ENCODE measurements at places on chromosomes 11 and 22. TPM values are rescaled to one million over a fixed set of nuclear protein-coding genes. Genes with fewer than 3 reads are reported as not detected.

HTR3B gene
- 0.86 TPM for polyA plus RNA-seq

- peaks cover 6% of the 10 kb centered on the region for H3K36me3 ChIP-seq
- peaks cover 39% of the 10 kb centered on the region for H3K4me1 ChIP-seq
- DNase-seq = no peak
- H3K27me3 ChIP-seq = no peaks in the 10 kb centered on the region
These were observed 628 bp upstream of the GGA1 start for GRCh38 chr22:37607935-37608476.

DNA sequence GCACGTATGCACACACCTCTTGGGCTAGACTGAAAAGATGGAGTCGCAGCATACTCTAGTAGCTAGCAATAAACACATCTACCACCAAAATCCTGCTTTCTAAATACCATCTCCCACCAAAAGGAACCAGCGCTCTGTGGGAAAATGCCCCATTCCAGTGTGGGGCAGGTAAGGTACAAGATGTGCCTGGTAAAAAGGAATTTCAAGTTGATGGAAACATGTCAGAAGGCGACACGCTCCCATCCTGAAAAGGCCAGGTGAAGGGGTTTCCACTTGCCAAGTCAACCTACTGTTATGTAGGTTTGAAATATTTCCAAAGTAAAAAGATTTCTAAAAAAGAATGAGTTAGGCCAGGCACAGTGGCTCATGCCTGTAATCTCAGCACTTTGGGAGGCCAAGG, 8.8 kb downstream of the DGCR2 start:
- peaks cover 10% of the 10 kb centered on the region for H3K36me3 ChIP-seq
- DNase-seq = no peak
- H3K27me3 ChIP-seq = no peaks in the 10 kb centered on the region
- H3K4me1 ChIP-seq = peaks cover 32% of the 10 kb centered on the region
- H3K27ac ChIP-seq = no peak overlapping the region
- H3K4me3 ChIP-seq = no peak overlapping the region

DNA sequence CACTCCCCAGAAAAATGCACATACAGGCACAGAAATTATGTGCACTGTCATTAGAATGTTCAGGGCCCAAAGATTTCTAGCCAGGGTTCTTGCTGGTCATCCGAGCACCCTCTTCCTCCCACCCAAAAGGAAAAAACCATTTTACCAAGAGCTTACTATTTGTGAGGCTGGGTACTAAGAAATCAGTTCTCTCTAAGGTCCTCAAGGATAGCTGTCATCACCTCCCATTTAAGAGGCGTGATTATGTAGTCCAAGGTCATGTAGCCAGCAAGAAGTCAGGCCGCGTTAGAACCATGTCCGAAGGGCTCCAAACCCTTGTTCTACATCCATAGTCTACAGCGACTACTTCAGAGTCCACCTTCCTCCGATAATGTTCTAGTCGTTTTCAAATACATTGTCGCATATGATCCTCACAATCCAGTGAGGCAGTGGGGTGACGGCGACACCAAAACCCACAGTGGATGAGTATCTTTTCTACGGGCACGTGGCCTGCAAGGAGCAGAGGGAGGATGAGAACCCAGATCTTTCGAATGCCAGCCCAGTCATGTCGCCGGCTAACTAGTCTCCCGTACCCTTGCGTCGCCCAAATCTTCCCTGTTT, 634 bp downstream of the TIMM8B start:
- peak; percentile 5 for DNase-seq
- peaks cover 8% of the 10 kb centered on the region for H3K4me1 ChIP-seq
- peak overlapping the region; percentile 82 for H3K4me3 ChIP-seq
- H3K27ac ChIP-seq = no peak overlapping the region
- peaks cover 31% of the 10 kb centered on the region for H3K36me3 ChIP-seq

DNA sequence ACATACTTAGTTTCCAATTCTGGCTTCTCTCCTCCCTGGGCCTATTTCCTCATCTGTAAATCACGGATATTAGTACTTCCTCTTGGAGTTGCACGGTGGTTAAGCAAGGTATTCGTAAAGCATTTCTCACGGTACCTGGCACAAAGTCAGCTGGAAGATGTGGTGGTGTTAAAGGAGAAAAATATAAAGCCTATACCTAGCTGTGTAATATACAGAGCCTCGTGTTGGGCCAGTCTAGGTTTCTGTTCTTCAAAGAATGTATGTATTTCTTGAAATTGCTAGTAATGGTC, 47.2 kb downstream of the DBX1 start:
- no peaks in the 10 kb centered on the region for H3K27me3 ChIP-seq
- no peak overlapping the region for H3K4me3 ChIP-seq
- H3K27ac ChIP-seq = no peak overlapping the region
- peaks cover 8% of the 10 kb centered on the region for H3K4me1 ChIP-seq
- peaks cover 49% of the 10 kb centered on the region for H3K36me3 ChIP-seq
- no peak for DNase-seq

DNA sequence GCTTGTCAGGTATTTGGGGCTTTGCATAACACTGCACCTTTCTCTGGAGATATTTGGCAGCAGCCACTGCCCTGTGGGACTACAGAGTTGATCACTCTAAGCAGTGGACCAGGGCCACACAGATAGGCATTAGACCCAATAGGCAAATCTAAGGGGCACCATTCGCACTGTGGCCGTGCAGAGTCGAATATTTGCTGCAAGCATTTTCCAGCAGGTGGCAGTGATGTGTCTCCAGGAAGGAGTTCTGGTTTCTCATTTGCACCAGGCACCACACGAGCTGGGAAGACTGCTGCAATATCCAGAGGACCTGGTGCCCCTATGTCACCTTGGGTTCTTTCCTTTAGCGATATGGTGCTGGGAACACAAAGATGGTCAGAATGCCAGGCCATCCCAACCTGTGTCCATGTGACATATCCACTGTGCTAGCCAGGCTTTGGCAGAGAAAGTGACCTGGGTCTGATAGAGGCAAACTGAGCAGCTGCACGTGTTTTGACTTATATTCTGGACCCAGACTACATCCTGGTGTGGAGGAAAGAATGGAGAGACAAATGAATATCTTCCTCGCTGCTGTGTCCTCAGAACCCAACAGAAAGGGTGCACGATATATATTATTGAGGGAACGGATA, 318.7 kb downstream of the BUD13 start:
- H3K4me1 ChIP-seq = peaks cover 15% of the 10 kb centered on the region
- H3K4me3 ChIP-seq = no peak overlapping the region
- no peaks in the 10 kb centered on the region for H3K27me3 ChIP-seq
- H3K27ac ChIP-seq = no peak overlapping the region

DNA sequence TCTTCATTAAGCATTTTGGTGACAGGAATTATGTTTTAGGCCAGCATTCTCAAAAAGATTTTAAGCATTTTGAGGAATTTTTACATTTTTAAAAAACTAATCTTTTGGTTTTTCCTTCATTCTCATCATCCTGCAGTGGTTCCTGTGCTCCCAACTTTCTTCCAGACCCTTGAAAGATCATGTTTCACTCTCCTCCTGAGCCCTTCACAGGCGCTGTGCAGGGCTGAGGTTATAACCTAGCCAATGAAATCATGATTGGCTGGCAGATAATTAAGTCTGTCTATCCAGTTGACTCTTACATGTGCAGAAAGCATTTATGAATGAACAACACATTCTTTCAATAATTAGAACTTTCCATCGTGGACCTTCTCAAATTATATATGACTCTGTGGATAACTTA, 226.3 kb downstream of the DDX10 start:
- no peaks in the 10 kb centered on the region for H3K4me1 ChIP-seq
- no peak for DNase-seq
- H3K36me3 ChIP-seq = no peaks in the 10 kb centered on the region
- no peak overlapping the region for H3K4me3 ChIP-seq
- H3K27ac ChIP-seq = no peak overlapping the region
- no peaks in the 10 kb centered on the region for H3K27me3 ChIP-seq

DNA sequence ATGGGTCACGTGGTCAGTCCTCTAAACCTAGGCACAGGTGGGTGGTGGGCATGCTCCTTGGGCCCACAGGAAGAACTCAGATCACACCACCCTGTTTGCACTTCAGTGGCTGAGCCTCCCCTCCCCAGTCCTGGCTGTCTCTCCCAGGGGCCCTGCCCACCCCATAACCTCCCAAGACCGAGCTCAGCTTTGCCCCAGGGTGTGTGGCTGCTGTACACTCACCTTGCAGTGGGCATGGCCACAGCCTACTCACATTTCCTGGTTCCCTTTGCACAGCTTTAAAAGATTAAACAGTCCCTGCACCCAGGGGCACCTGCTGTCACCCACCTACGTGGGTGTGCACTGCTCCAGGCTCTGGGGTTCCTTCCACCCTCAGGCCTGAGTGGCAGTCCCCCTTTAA, 13.8 kb downstream of the TRIOBP start:
- no peak overlapping the region for H3K4me3 ChIP-seq
- peaks cover 5% of the 10 kb centered on the region for H3K4me1 ChIP-seq
- peaks cover 60% of the 10 kb centered on the region for H3K36me3 ChIP-seq

DNA sequence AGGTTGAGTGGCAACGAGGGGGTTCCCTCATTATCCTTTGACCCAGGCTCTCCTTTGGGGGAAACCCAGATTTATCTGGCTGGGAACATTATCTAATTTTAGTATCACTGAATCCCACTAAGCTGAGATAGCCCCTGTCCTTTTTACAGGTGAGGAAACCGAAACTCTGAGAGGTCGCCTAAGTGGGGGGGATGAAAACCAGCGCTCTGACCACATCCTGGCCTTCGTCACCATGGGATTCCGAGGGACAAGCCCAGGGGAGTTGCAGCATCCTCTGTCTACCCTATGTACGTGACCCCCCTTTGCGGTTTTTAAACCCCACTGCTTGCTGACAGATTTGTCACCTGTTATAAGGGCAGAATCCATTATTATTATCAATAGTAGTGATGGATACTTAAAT, 61.0 kb downstream of the ISX start:
- no peaks in the 10 kb centered on the region for H3K27me3 ChIP-seq
- no peak for DNase-seq
- H3K36me3 ChIP-seq = no peaks in the 10 kb centered on the region
- H3K4me3 ChIP-seq = no peak overlapping the region
- no peaks in the 10 kb centered on the region for H3K4me1 ChIP-seq

AP2A2 gene
- polyA plus RNA-seq = 132 TPM

- no peaks in the 10 kb centered on the region for H3K36me3 ChIP-seq
- no peak overlapping the region for H3K27ac ChIP-seq
- H3K27me3 ChIP-seq = no peaks in the 10 kb centered on the region
- H3K4me1 ChIP-seq = no peaks in the 10 kb centered on the region
These were observed 40.9 kb upstream of the LDLRAD3 start for GRCh38 chr11:35902961-35903360.

Data from spinal cord (tissue), 10 donors.